ENCODE measurements at places on chromosomes 1 and 21.

DNA sequence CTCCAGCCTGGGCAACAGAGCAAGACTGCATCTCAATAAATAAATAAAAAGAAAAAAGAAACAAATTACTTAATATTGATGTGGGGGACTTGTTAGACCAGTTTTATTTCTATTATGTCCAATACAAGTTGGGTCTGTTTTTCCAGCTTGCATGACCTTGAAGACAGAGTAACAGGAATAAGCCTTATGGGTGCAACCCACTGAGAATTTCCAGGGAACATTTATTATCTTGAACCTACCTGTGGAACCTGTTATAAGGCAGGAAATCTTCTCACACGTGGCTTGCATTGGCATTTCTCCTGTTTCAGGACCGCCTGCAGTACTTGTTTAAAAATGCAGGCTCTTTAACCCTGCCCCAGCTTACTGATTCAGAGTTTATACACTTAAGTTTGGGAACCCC is 64.0 kb downstream of the ZBTB17 start:
- DNase-seq = no peak

DNA sequence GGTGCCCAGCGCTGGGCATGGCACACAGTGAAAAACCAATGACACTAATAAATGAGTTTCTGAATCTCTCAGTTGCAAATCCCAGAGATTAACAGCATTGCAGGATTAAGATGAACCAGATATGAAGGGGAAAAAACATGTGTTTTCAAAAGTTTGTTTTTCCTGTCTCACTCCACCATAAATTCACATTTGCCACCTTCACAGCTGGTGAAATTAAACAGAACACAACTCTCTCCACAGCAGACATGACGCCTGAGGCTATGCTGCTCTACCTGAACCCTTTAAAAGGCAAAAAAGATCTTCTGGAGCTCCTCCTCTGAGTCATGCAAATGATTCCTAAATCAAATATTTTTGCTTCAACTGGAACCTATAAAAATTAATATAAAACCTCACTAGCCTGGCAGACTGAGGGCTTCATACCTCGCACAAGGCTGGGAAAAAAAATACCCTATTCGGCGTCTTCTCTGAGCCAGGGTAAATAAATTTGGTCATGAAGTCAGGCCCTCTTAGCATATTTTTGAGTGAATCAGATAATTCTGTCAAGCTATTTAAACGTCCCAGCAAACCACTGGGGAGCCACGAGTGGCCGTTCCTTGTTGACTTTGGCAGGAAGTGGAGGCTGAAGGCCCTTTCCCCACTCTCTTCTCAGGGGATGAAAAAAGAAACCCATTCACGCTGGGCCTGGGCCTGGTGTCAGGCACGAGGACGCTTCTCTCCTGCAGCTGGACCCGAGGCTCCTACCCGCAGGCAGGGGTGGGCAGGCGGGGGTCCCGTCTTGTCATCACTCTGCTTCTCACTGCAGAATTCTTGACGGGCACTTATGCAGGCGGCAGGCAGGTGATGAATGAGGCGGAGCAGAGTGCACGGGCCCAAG is 53.0 kb downstream of the DMRTB1 start:
- DNase-seq = no peak

- peak; percentile 80 for DNase-seq
These were observed 64.9 kb upstream of the FCGR2A start for GRCh38 chr1:161440312-161440894.

- DNase-seq = no peak
These were observed 41.5 kb upstream of the TENT5B start for GRCh38 chr1:27053977-27054753.

- no peak for DNase-seq
These were observed 37.0 kb downstream of the CEP170 start for GRCh38 chr1:243218059-243218458.

DNA sequence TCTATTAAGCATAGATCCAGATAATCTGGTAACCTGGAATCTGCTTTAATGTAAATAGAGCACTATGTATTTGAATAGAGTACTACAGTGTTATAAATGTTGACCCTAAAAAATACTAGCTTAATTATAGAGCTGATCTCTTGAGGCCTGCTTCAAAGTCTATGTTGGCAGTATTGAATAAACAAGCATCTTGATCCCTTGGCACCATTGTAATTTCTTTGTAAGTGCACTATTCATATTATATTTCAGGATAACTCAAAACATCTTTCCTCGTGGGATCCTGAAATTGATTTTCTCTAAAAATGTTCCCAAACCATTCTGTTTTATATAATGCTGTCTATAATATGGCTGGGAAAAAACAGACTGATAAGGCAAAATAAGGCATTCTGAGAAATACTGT is 10.8 kb downstream of the CTTNBP2NL start:
- DNase-seq = no peak

Data from GM12891 (cell line).